Right atrium auricular region (tissue), 2 donors: ENCODE measurements at places on chromosomes 11 and 22. TPM values are rescaled to one million over a fixed set of nuclear protein-coding genes. Genes with fewer than 3 reads are reported as not detected.

The MPZL2 gene
- total RNA-seq = 13.8 TPM

GRCh38 chr11:17014321-17014832 is at the start of gene PLEKHA7:
Gene PLEKHA7, minus strand, starts transcription at chr11:17014414. Its CDS starts 13 bp downstream, at chr11:17014401.
- peak within 1 kb of the TSS; percentile 66 for H3K27ac ChIP-seq
- H3K4me3 ChIP-seq = peak within 1 kb of the TSS; percentile 77
- H3K4me1 ChIP-seq = no peaks in the 10 kb centered on the region
- H3K36me3 ChIP-seq = no peaks in the 10 kb centered on the region
- no peaks in the 10 kb centered on the region for H3K27me3 ChIP-seq
- no peak for DNase-seq

The E2F8 gene
- 1.7 TPM for total RNA-seq

DNA sequence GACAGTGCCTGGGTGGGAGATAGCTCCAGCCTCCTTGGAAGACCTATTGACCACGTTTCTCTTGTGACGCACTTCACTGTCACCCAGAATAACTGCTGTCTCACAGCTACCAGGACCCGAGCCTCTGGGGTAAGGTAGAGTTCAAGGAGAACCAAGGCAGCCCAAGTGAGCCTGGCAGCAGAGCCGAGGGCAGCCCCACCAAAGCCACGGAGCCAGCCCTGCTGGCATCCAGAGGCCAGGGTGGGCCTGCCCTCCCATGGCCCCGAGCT is 32.8 kb downstream of the RSPH14 start:
- no peak for DNase-seq
- H3K27me3 ChIP-seq = no peaks in the 10 kb centered on the region
- no peaks in the 10 kb centered on the region for H3K36me3 ChIP-seq
- no peak overlapping the region for H3K27ac ChIP-seq
- H3K4me3 ChIP-seq = no peak overlapping the region
- no peaks in the 10 kb centered on the region for H3K4me1 ChIP-seq

The NPTXR gene
- total RNA-seq = 24.6 TPM

- H3K36me3 ChIP-seq = no peaks in the 10 kb centered on the region
- H3K27me3 ChIP-seq = no peaks in the 10 kb centered on the region
- no peak for DNase-seq
- H3K4me1 ChIP-seq = no peaks in the 10 kb centered on the region
- no peak overlapping the region for H3K4me3 ChIP-seq
Measured at GRCh38 chr11:75553182-75553581, 8.9 kb upstream of the SERPINH1 start.

The CHADL gene
- 16.1 TPM for total RNA-seq

DNA sequence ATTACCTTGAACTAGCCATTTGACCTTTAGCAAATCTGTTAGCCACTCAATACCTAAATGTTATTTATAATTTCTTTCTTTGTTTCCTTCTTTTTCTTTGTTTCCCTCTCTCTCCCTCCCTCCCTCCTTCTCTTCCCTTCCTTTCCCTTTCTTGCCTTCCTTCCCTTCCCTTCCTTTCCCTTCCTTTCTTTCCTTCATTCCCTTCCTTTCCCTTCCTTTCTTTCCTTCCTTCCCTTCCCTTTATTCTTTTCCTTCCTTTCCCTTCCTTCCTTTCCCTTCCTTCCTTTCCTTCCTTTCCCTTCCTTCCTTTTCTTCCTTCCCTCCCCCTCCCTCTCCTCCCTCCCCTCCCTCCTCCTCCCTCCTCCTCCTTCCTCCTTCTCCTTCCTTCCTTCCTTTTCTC is 75.7 kb upstream of the KCNA4 start:
- H3K4me3 ChIP-seq = no peak overlapping the region
- no peaks in the 10 kb centered on the region for H3K4me1 ChIP-seq
- no peak overlapping the region for H3K27ac ChIP-seq
- H3K27me3 ChIP-seq = no peaks in the 10 kb centered on the region
- DNase-seq = no peak

The KRTAP5-7 gene
- not detected for total RNA-seq

The THY1 gene
- total RNA-seq = 2.0 TPM

DNA sequence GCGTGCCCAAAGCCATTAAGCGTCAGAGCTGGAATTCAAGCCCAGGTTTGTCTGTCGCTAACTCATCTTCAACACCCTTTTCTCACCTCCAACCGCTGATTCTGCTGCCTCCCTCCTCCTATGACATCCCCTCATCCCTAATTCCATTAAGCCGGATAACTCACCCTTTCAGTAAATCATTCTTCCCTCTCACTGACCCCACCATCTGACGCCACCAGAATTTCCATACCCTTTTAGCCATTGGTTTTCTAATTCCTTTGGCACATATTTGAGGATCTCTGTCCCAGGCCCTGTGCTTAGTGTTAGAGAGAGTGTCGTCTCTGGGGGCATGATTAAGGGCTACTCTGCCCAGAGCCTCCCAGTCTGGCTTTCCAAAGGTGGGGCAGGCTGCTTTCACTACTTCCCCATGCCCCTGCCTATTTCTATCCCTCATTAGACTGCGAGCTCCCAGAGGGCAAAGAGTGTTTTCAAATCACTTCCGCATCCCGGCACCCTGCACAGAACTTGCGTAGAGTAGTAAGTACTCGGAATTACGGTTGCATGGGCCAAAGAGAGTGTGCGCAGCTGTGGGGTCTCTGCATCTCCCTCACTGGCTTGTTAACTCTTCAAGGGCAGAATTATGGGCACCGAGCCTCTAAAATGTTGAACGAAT is 3.9 kb downstream of the KLHL35 start:
- no peak for DNase-seq
- peaks cover 9% of the 10 kb centered on the region for H3K27me3 ChIP-seq

DNA sequence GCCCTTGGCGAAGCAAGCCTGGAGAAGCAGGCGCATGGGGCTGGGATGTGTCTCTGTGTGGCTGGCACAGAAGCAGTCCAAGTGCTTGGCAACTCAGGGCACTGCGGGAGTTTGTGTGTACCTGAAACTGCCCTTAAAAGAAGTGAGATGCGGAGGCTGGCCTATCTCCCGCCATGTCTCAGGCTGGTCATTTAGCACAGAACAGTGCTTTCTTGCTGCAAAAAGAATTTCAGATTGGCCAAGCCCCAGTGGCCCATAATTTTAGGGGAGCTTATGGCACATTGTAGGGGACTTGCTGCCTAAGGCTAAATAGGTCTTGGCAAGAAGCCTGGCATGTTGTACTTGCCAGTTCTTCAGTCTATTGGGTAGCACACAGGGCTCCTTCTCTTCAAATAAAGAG is 16.4 kb downstream of the EHF start:
- H3K27ac ChIP-seq = no peak overlapping the region
- no peak overlapping the region for H3K4me3 ChIP-seq

The FAM181B gene
- total RNA-seq = 2.4 TPM

- no peaks in the 10 kb centered on the region for H3K4me1 ChIP-seq
- no peak overlapping the region for H3K4me3 ChIP-seq
- no peaks in the 10 kb centered on the region for H3K27me3 ChIP-seq
- peak overlapping the region; percentile 83 for H3K27ac ChIP-seq
Measured at GRCh38 chr22:25402160-25402500, 162.3 kb upstream of the GRK3 start.

The AIFM3 gene
- 0.75 TPM for total RNA-seq

The FOXRED2 gene
- total RNA-seq = 3.7 TPM

The SLC7A4 gene
- 1.9 TPM for total RNA-seq

The SMTNL1 gene
- not detected for total RNA-seq

The LIN7C gene
- total RNA-seq = 23.7 TPM

GRCh38 chr11:64340671-64341335 is 799 bp downstream of the CCDC88B start:
- H3K27me3 ChIP-seq = no peaks in the 10 kb centered on the region
- no peaks in the 10 kb centered on the region for H3K36me3 ChIP-seq
- H3K4me3 ChIP-seq = peak overlapping the region; percentile 13
- no peaks in the 10 kb centered on the region for H3K4me1 ChIP-seq

DNA sequence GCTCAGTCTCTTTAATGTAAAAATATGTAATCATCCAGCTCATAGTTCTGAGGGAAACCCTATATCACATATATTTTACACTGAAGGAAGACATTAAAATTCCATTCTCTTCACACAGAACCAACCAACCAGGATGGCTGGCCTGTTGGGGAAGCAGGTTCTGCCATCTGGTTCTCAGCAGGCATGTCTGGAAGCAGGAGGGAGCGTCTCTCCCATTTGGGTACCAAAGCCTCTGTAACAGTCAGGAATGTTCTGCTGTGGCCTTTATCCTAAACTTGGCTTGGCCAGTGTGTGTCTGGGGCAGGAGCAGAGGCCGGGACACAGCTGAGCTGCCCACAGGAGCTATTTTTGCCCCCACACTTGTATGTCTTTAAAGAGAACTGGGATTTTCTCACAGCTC is 29.2 kb downstream of the SGSM3 start:
- H3K4me1 ChIP-seq = peaks cover 19% of the 10 kb centered on the region
- peaks cover 32% of the 10 kb centered on the region for H3K36me3 ChIP-seq
- no peak overlapping the region for H3K27ac ChIP-seq
- no peak for DNase-seq
- H3K4me3 ChIP-seq = no peak overlapping the region

DNA sequence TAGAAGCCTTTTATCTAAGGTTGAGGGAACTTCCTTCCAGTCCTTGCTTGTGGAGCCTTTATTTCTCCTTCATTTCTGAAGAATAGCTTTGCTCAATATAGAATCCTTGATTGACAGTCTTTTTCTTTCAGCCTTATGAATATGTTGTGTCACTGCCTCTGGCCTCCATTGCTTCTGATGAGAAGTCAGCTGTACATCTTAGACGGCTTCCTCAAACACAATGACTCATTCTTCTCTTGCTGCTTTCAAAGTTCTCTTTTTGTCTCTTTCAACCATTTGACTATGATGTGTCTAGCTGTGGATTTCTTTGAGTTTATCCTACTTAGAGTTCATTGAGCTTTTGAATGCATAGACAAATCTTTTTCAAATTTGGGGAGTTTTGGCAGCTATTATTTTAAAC is 893.2 kb downstream of the BRD1 start:
- no peaks in the 10 kb centered on the region for H3K4me1 ChIP-seq
- no peaks in the 10 kb centered on the region for H3K36me3 ChIP-seq
- no peak for DNase-seq
- no peaks in the 10 kb centered on the region for H3K27me3 ChIP-seq

The ADAMTS8 gene
- 2.5 TPM for total RNA-seq

The CD6 gene
- 0.48 TPM for total RNA-seq

- H3K36me3 ChIP-seq = no peaks in the 10 kb centered on the region
- no peaks in the 10 kb centered on the region for H3K4me1 ChIP-seq
- DNase-seq = no peak
- H3K27ac ChIP-seq = no peak overlapping the region
- no peak overlapping the region for H3K4me3 ChIP-seq
Measured at GRCh38 chr11:7222619-7223018, 29.1 kb upstream of the SYT9 start.

DNA sequence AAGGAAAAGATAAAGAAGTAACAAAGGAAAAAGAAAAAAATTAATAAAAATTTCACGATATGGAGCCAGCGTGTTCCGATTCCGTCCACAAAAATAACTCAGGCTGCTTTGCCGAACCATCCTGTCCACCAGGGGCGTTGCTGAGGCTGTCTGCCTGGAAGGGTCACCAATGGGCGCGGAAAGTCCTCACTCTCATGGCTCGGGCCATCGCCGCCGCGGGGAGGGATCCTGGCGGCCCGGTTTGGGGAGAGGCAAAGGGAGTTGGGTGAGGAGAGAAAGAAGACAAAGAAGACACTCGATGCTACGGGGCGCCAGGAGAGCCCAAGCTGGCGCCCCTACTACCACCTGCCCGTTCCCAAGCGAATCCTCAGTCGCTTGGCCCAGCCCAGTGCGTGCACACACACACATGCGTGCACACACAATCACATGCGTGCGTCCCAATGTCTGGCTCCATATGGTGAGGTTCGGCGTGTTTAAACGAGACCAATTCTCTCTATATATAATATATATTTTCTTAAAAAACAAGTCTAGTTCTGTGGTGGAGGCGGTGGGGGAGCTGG is 5.6 kb upstream of the PYGM start:
- peaks cover 2% of the 10 kb centered on the region for H3K4me1 ChIP-seq
- DNase-seq = no peak
- H3K27ac ChIP-seq = no peak overlapping the region
- H3K27me3 ChIP-seq = no peaks in the 10 kb centered on the region
- H3K36me3 ChIP-seq = peaks cover 76% of the 10 kb centered on the region

The UBE2L6 gene
- 22.5 TPM for total RNA-seq

The LRRC56 gene
- 0.12 TPM for total RNA-seq

The OR4D5 gene
- not detected for total RNA-seq

The ANO1 gene
- 10.2 TPM for total RNA-seq

- no peak for DNase-seq
- no peak overlapping the region for H3K4me3 ChIP-seq
- H3K36me3 ChIP-seq = no peaks in the 10 kb centered on the region
- H3K27ac ChIP-seq = no peak overlapping the region
Measured at GRCh38 chr11:32267679-32268187, 167.6 kb downstream of the WT1 start.

DNA sequence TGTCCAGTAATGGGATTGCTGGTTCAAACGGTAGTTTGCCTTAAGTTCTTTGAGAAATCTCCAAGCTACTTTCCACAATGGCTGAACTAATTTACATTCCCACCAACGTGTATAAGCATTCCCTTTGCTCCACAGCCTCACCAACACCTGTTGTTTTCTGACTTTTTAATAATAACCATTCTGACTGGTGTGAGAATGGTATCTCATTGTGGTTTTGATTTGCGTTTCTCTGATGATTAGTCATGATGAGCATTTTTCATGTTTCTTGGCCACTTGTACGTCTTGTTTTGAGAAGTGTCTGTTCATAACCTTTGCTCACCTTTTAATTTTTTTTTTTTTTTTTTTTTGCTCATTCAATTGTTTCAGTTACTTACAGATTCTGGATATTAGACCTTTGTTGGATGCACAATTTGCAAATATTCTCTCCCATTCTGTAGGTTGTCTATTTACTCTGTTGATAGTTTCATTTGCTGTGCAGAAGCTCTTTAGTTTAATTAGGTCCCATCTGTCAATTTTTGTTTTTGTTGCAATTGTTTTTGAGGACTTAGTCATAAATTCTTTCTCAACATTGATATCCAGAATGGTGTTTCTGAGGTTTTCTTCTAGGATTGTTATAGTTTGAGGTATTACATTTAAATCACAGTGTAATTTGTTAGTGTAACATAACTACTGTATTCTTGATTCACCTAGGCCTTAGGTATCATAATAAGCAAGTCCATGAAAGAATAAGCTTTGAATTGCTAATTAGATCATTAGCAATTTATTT is 33.0 kb downstream of the CCDC34 start:
- H3K27me3 ChIP-seq = no peaks in the 10 kb centered on the region
- no peak for DNase-seq
- H3K4me1 ChIP-seq = no peaks in the 10 kb centered on the region
- H3K27ac ChIP-seq = no peak overlapping the region
- H3K4me3 ChIP-seq = no peak overlapping the region

The CST6 gene
- total RNA-seq = 6.3 TPM

GRCh38 chr22:39717099-39717498 is 146.5 kb downstream of the CACNA1I start:
- H3K36me3 ChIP-seq = no peaks in the 10 kb centered on the region
- no peaks in the 10 kb centered on the region for H3K4me1 ChIP-seq
- H3K27ac ChIP-seq = no peak overlapping the region
- DNase-seq = no peak
- no peak overlapping the region for H3K4me3 ChIP-seq

The ELFN2 gene
- not detected for total RNA-seq

- no peaks in the 10 kb centered on the region for H3K4me1 ChIP-seq
- DNase-seq = peak; percentile 60
- H3K4me3 ChIP-seq = peak overlapping the region; percentile 68
- H3K27me3 ChIP-seq = no peaks in the 10 kb centered on the region
- H3K36me3 ChIP-seq = no peaks in the 10 kb centered on the region
Measured at GRCh38 chr11:65262381-65262680, 569 bp downstream of the POLA2 start.
